ENCODE measurements at places on chromosomes 2 and 18.

DNA sequence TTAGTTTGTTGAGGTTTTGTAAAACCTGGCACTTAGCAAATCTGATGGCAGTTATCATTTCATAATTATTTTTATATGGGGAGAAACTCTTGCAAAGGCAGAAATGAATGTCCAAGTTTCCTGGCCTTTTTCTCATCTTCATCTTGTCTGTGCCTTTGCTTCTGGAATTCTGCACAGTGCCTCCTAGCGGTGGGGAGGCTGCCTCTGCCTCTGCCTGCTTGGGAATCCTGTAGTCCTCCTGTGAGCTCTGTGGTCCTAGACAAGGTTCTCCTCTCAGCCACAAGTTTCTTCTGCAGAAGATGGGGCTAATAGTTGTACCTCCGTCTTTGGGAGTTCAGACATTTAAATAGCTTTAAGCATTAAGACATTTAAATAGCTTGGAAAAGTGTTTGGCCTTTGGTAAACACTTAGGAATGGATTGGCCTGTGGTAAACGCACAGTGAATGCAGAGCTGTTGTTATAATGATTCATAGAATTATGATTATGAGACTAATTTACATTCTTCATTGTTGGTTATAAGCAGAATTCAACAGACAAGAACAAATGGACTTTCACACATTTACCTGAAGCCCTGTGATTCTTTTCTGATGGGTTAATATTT, 101.2 kb downstream of the ZNF236 start:
- peak; percentile 63 for DNase-seq

DNA sequence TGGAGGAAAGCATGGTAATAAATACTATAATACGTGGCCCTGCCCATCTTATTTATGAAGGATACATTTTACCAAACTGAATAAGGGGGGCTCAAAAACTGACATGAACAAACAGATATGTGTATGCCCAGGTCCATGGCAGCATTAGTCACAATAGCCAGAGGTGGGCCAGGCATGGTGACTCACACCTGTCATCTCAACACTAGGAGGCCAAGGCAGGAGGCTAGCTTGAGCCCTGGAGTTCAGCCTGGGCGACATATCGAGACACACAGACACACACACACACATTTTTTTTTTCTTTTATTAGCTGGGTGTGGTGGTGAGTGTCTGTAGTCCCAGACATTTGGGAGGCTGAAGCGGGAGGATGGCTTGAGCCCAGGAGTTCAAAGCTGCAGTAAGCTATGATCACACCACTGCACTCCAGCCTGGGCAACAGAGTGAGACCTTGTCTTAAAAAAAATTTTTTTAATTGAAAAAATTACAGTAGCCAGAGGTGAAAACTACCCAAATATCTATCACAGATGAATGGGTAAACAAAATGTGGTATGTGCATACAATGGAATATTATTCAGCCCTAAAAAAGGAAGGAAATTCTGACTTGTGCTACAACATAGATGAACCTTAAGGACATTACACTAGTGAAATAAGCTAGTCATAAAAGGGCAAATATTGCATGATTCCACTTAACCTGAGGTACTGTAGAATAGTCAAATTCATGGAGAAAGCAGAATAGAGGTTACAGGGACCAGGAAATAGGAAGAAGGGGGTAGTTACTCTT, 8.0 kb downstream of the ATP8B1 start:
- DNase-seq = no peak

DNA sequence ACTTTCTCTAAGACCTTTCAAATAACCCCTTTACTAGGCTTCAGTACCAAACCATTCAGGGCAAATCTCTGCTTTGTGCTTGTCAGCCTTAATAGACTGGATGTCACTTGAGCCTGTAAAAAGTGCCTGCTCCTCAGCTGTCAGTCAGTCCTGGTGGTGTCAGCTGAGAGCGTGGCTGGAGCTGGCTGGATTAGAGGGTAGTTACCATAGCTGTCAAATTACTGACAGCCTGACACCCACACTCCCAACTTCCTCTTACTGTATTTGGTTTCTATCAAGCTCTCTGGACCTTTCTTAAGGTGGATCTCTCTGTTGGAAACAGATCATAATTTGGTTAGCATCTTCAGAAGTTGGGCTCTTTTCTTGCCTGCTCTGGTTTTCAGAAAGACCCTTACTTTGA, 371.4 kb upstream of the ATP5MC3 start:
- DNase-seq = peak; percentile 15

DNA sequence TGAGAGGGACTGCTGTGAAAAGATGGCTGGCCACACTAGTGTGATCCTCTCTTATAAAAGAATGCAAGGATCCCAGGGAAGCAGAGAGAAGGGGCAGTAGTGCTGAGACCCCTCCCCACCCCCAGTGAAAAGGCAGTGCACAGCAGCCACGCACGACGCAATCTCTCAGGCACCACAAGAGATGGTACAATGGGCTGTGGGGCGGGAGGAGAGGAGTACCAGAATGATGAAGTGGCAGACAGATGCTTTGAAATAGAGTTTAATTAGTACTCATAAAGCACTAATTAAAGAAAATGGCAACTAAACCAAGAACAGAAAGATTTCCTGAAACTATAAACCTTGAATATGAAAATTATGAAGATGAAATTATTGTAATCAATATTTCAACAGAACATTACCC, 29.0 kb downstream of the B4GALT6 start:
- DNase-seq = no peak

DNA sequence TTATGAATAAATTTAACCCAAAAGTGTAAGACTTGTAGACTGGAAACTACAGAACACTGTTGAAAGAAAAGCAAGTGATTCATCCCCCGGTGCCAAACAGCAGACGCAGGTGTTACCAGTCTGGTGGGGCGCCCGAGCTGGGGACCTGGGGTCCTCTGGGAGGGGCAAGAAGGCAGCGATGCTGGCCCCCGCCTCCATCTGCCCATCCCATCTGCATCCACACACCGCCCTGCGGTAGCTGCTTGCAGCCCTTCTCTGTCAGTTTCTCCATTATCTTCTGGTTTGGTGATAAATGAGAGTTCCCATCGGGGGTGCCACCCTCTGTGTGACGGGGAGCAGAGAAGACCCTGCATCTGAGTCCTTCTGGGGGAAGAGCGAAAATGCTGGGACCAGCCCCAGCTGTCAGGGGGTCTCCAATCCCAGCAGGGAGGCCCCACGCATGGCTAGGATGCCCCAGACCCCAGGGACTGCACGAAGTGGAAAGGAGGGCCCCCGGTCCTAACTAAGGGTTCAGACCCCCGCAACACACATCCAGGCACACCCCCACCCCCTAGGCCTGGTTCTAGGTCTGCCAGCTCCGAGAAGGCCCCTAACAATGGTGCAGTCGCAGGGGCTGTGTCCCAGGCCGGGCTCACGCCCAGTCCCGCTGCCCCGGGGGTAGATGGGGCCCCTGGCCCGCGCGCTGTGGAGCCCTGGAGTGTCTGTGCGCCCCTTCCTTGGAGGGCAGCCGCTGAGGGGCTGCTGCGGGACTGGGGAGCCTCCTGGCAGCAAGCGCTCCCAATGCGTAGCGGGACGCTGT, 686 bp upstream of the RGPD8 start:
- peak; percentile 6 for DNase-seq

Data from ELF-1 (cell line).